ENCODE measurements at places on chromosomes 1 and 21.
A peak's percentile ranks its signal among the peaks of the same experiment; 100 is the strongest.

- no peak for DNase-seq
These were observed 73.3 kb downstream of the NUP210L start for GRCh38 chr1:154081386-154082126.

- DNase-seq: no peak
These were observed 12.3 kb downstream of the C1orf94 start for GRCh38 chr1:34188985-34189384.

- no peak for DNase-seq
These were observed 240.2 kb downstream of the USH2A start for GRCh38 chr1:216183007-216183406.

DNA sequence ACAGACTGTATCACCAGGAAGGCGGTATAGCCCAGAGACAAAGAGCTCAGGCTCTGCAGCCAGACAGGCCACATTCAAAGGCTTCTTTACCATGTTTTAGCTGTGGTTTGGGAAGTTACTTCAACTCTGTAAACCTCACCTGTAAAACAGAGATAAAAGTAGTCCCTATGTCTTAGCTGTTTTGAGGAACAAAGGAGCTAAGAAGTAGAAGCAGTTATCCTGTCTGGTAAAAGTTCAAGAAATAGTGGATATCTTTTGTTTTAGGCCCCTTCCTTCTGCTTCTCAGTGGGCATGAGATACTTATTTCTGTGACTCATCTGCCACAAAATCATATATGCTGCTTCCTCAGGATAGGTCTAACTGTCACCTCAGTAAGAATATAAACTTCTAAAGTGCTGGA is 6.5 kb downstream of the CD34 start:
- no peak for DNase-seq

DNA sequence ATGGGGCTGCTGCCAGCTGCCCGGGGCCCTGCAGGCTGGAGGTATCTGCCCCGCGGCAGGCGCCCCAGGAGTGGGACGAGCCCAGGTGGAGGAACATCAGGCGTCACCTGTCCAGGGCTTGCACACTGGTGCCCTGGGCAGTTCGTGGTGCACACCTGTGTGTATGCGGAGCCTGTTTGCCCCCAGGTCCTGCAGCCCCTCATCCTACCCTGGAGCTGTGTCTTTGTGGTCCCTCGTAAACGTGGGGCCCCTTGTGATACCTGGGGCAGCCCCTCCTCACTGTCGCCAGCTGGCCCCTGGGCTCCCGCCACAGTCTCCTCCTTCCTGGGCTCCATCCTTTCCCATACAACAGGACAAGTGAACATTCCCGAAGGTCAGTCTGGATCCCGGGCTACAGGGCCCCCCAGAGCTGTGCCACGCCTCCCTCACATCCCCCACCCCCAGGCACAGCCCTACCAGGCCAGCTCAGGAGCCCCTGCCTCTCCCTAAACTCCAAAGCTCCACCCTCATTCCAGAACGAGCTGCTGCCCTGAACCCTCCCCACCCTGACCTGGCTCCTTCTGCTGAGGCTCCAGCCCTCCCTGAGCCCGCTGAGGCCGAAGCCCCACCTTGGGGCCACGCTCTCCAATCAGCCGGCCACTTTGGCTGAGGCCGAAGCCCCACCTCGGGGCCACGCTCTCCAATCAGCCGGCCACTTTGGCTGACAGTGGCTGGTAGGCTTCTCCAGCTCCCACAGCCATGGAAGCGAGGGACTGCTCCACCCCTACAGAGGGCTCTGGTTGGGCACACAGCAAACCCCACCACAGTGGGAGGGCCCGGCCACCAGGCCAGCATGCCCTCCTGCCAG is 42.6 kb downstream of the UBE2G2 start:
- DNase-seq: no peak

DNA sequence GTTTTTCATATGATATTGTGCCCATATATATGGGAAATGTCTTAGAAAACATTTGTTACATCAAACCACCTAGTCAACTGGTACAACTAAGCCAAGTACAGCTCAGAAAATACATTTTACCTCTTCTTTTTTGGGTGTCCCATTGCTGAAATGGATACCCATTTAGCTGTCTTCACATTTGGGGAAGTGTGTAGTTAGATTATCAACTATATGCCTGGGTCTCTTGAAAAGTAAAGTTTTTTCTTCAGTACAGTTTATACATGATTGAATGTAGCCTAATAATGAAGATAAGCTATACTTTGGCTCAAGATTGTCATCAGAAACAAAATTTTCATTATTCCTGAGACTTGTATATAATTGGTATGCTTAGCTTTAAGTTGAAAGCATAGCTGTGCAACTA is 2.0 kb downstream of the AGO3 start:
- no peak for DNase-seq

DNA sequence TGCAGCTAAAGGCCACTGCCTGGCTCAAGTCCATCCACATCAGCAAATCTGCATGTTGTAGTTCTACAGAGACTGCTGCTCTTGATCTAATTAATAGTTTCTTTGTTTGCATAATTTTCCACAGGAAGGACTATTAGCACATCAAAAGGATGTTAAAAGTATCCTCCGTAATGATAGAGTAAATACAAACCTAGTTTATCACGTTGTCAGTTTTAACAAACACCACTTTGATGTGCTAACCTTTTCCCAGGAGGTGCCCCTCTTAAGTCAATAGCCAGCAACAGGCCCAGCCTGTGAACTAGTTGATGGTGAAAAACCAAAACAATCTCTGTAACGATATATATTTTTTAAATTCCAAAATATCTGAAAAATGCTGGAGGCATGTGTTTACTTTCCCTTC is 64.2 kb upstream of the SLC22A15 start:
- DNase-seq: no peak

DNA sequence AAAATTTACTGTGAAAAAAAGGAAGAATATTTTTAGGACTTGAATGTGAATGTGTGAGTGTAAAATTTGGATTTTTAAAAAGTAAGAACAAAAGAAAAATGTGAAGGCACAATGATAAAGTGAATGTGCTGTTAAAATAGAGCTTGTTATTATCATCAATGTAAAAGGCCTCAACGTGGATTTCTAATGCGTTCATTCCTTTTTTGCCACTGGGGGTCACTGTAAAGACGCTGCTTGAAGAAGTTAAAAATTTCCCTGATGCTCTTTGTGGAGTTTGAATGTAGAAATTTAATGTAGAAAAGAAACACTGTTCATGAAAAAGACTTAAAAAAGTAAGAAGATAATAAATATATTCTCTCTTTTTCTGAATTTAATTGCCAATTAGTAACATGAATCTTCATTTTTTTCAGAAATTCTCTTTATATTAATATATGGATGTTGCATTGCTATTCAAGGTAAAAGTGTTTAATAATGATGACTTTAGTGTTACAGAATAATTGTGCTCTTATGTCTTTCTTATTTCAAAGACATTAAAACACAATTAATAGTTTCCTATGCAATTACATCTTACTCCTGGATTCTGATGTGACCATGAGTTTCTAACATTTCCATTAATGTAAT is 161.5 kb downstream of the DNM3 start:
- DNase-seq: peak; percentile 20

GRCh38 chr1:6385488-6386191 is 7.9 kb downstream of the ACOT7 start:
- peak; percentile 93 for DNase-seq

Measured in SK-N-SH (cell line).